ENCODE measurements at places on chromosomes 7 and 10.

- no peak for DNase-seq
Measured at GRCh38 chr7:90250601-90251303, 5.8 kb downstream of the CFAP69 start.

GRCh38 chr10:71812016-71812912 is 38.8 kb downstream of the PSAP start:
- peak; percentile 86 for DNase-seq

DNA sequence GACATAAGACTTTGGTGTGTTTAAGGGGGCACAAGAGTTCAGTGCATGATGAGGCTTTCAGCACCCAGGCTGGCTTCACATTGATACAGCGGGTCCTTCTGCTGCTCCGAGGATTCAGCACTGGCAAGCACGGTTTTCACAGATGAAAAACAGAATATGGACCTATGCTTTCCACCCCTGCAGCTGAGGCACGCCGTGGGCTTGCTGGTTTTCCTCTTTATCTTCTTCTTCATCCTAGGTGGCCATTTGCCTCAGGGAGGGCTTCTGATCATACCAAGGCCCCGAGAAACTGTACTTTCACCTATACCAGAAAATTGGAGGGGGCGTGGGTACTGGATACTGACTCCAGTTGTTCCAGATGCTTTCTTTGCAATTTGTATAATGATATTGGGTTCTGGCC is 277.1 kb upstream of the ZNF32 start:
- no peak for DNase-seq

GRCh38 chr7:29955799-29956486 is 33.7 kb downstream of the SCRN1 start:
- peak; percentile 25 for DNase-seq

- DNase-seq: no peak
Measured at GRCh38 chr10:4018054-4018511, 233.1 kb upstream of the KLF6 start.

DNA sequence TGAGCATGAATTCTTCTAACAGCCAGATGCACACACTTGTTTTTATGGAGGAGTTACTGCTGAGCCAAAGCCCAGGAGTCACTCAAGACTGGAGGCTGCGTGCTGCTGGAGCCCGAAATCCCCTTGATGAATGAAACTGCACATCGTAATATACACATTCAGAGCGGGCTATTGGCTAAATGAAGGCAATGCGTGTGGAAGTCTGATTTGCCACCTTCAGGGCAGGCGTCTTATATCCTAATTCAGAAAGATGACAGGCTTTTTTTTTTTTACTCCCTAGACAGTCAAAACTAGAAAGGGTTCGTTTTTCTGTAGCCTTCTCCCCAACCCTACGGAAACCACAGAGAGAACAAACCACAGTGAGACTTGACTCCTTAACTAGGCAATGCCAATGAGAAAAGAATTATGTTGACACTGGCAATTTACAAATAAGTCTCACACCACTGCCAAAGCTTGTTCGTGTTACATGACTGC is 227.2 kb upstream of the KLF14 start:
- peak; percentile 84 for DNase-seq
